ENCODE measurements at places on chromosomes 16 and 17.
A peak's percentile ranks its signal among the peaks of the same experiment; 100 is the strongest.

DNA sequence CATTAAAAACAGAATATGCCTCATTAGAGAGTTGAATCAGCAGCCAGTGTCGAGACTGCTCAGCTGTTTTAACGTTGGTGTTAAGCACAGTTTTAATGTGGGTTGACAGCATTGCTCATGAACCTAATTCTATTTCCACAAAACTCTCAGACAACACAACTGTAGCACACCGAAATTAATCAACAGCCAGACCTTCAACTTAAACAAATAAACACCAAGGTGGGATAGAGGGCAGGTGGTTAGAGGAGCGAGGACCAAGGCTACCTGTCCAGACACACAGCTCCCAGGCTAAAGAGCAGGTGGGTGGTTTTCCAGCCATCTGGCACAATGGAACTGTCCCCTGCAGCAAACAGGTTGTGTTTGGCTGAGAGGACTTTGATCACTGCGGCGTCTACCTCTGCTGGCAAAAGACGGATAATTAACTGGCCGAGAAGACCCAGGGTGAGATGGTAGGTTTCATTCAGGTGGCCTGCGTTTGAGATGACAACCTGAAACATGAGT is 69.6 kb upstream of the ATP2A3 start:
- DNase-seq, result no peak

DNA sequence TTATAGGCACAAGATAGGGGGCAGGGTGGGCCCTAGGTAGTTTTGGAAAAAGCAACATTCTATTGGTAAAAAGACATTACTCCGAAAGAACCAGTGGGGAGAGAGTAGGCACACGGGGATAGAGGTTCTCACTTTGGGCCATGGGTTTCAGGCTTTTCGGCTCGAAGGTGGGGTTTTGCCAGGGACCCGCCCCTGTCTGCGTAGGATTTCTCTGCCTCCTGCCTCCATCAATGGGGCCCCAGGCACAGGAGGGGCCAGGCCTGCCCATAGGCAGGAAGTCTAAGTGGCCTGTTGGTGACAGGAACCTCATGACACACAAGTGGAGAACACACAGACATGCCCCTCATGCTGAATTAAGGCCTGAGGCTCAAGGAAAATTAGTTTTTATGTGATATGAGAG is 57.5 kb downstream of the RNF213 start:
- DNase-seq, result no peak

DNA sequence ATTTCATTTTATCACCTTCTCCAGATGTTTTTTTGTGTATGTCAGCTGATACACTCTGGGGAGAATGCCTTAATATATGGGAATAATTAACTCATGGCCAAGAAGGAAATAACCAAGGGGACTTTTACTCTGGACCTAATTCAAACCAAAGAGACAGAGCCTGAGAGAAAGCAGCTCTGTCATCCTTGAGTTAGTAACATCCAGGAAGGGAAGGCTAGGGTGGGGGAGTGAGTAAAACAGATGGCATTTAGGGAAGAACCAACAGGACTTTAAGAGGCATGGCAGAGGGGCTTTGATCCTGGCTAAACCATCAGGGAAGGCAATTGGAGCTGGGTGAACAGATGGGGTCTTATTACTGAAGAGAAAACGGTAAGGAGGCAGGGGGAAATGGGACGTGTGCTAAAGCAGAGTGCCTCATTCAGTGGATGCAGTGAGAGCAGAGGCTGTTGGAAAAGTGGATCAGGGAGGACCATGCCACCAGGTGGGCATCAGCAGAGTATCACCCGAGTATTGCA is 2.5 kb upstream of the SMPD3 start:
- DNase-seq, result no peak

GRCh38 chr16:5349670-5350517 is 252.3 kb upstream of the EEF2KMT start:
- DNase-seq, result no peak

DNA sequence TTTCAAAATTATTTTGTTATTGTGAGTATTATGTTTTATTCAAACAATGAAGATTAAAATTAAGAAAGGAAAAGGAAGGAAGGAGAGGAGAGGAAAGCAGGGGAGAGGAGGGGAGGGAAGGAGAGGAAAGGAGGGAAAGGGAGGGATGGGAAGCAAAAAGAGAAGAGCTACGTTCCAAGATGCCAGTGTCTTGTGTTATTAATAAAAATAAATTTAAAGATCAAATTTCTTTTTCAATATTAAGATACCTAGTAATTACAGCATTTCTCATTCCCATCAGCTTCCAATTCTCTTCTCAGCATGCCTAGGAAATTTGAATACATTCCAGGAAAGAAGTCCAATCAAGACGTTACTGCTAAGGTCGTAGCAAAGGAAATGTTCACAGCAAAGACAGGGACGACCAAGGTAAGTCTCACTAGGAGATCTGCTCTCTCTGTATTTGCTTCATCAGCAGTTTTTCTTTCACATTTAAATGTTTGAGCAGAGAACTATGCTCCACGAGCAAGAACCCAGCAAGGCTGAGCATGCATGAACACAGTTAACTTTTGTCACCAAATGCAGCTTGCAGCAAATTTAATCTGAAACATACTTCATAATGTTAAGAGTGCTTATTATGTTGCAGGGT is 63.3 kb upstream of the HLF start:
- no peak for DNase-seq

- DNase-seq, result no peak
Observed at GRCh38 chr16:3190949-3191353, 2.9 kb downstream of the OR1F1 start.

GRCh38 chr16:12339686-12340085 is 363.2 kb downstream of the SNX29 start:
- DNase-seq, result no peak

DNA sequence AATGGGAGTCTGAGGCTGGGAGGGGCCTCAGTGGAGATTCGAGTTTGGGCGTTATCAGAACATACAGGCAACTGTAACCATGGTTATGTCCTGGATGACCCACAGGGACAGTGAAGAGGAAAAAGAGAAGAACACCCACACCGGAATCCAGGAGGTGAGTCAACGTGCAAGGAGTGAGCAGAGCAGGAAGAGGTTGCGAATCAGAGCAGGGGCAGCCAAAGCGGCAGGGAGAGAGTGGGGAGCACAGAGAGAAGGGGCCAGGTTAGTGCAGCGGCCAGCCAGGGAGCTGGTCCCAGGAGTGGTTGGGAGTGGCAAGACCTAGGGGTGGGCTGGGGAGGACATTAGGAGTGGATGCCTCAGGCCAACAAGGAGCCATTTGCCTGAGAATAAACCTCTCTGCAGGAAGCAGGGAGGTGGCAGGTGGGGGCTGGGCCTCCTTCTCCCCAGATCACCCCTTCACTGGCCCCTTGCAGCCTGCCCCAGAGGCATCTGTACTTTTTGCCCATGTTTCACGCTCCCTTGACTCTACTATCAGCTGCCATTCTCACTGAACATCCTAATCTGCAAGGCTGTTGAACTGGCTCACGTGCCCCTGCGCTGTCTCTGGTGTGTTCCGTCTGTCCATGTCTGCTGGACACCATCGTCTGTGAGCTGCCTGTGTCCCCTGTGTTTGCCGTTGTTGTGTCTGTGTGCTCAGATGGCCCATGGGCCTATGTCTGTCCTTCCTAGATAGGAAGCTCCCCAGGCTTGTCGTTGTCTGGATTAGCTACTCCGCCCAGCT is 5.1 kb downstream of the KRT13 start:
- DNase-seq, result no peak

GRCh38 chr17:3998436-3998835 is 34.2 kb upstream of the ATP2A3 start:
- DNase-seq, result no peak

DNA sequence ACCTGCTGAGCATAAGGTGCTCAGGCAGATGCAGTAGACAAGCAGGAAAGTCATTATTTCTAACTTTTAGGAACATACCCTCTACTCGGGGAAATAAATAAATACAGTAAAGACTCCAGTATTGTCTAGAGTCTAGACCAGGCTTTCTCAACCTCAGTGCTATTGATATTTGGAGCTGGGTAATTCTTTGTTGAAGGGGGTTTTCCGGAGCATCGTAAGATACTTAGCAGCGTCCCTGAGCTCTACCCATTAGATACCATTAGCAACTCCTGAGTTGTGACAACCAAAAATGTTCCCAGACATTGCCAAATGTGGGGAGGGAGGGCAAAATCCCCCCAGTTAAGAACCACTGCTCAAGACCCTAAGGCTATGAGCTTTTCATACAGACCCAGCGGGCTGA is 21.1 kb downstream of the EPOP start:
- no peak for DNase-seq

DNA sequence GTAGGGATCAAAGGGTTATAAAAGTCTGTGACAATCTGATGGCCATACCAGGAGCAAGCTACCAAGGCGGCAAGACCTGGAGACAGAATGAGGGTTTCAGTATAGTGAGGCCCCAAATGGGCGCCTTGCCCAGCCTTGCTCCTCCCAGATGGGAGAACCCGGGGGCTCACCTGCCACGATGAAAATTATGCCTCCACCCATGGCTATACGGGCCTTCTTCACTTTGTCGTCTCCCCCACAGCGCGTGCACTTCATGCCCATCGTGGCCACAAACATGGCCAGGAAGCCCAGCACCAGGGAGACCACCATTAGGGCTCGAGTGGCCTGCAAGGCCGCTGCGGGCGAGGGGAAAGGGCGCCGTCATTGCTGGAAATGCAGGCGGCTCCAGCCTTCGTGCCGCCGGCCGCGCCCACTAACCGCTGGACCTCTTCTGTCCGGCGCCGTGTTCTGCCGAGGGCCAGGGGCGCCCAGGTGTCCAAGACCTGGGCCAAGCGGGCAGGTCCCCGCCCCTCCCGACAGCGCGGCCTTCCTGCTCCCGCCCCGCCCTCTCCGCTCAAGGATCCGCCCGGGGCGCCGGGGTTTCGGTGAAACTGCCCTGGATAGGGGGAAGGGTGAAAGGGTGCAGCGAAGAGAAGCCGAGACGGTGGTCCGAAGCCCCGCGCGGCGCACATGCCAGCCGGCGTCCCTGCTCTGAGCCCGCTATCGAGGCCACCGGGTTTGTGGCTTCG is 1.5 kb downstream of the CLDN7 start:
- no peak for DNase-seq

GRCh38 chr16:31179219-31179746 is 656 bp upstream of the FUS start:
- no peak for DNase-seq

GRCh38 chr16:84503751-84504395 is 586 bp downstream of the MEAK7 start:
- DNase-seq, result no peak

DNA sequence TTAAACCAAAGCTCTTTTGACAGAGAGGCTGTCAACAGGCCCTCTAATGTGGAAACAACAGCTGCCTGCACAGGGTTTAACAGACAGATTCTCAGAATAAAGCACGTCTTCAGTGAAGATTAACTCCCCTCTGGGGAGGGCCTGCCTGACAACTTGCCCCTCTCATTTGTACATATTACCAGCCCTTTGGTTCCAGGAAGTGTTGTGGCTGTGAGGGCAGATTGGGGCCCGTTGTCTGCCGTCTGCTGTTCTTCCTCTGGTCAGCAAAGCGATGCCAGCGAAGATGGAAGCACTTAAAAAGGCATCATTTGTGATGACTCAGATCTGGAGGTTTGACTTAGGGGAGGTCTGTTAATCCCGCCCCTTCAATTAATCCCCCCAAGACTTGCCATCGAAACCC is 177.0 kb upstream of the IRX6 start:
- DNase-seq, result no peak

DNA sequence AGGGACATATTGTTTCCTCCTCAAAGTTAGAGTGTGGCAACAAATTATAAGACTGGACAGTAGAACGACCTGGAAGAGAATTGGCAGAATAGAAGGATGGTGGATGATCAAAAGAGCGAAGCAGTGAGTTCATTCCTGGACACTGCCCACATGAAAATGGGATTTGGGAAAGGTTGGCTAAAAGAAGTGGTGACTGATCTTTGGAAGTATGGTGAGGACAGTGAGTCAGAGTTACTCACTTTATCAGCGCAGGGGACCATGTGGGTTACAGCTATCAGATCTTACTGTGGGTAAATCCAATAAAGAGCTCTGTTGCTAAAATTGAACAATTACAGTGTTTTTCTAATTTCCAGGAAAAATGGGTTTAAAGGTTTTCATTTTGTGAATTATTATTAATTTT is 2.7 kb upstream of the TANC2 start:
- no peak for DNase-seq

DNA sequence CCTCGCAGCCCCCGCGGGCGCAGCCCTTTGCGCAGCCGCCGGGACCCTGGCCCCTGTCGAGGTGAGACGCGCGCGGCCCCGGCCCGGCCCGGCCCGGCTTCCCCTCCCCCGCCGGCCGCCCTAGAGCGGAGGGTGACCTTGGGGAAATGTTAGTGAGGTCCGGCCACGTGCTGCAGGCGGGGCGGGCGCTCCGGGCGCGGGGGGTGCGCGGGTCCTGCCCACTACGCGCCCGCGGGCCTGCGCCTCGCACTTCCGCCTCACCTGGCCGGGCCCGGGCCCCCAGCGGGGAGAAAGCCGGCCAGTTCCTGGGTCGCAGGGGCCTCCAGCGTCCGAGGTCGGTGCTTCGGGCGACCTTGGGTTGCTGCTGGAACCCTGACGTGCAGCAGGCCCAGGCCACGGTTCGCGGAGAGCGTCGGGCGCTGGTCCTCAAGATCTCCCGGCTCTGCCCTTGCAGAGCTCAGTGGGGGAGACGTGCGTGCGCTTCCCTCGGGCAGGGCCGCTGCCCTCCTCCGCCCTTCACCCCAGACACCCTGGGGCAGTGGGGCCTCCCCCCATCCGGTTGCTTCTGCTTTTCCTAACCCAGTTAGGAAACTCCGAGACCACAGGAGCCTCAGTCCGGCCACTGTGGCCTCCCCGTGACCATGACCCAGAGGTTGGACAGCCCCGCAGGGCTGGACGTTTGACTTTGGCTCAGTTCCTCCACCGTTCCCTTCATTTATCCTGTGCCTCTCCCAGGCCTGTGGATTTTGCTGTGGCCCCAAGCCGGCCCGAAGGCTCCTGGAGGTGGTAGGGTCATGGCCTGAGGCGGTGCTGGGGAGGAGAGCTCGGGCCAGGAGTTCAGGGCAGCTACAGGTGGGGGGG is 791 bp downstream of the MCRIP2 start:
- peak; percentile 62 for DNase-seq

DNA sequence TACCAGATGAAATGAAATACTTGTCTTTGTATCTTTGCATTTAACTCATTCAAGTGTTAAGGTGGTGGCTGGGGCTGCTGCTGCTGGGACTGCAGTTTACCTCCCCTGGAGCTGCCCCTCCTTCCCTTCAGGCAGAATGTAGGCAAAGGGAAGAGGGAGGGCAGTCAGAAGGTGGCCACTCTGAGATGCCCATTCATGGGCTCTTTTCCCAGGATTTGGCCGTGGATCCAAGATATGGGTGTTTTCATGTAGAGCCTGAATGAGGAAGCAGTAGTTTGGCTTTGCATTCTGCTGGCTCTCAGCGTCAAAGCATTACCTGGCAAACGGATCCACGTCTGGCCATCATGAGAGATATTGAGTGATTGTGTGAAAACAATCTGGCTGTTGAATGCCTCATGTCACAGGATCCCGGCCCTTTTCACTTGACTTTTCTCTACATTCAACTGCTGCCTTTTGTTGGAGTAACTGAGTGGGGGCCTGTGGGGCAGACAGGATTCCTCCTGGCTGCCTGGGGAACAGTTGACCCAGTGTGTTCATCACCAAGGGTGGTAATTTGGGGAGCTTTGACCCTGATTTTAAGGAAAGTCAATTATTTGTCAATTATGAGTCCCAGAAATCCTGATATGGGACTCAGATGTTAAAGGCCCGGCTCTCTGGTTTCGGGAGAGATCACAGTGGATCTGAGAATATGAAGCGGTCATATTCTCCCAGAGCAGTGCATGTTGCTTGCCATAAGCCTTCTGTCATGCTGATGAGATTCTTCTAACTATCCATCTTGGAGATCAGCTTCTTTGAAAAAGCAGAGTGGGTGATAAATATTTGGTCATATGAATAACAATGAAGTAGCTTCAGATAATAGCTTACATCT is 236.8 kb downstream of the IRX3 start:
- DNase-seq, result no peak

GRCh38 chr17:48054238-48055185 is 6.4 kb downstream of the NFE2L1 start:
- no peak for DNase-seq

Data from activated CD8-positive, alpha-beta memory T cell treated with anti-CD3 and anti-CD28 coated beads, Interleukin-2, amount 10 ng/mL, durations not matched to agents 7 days and 5 days (primary cell).